ENCODE measurements at places on chromosomes 1 and 21.

DNA sequence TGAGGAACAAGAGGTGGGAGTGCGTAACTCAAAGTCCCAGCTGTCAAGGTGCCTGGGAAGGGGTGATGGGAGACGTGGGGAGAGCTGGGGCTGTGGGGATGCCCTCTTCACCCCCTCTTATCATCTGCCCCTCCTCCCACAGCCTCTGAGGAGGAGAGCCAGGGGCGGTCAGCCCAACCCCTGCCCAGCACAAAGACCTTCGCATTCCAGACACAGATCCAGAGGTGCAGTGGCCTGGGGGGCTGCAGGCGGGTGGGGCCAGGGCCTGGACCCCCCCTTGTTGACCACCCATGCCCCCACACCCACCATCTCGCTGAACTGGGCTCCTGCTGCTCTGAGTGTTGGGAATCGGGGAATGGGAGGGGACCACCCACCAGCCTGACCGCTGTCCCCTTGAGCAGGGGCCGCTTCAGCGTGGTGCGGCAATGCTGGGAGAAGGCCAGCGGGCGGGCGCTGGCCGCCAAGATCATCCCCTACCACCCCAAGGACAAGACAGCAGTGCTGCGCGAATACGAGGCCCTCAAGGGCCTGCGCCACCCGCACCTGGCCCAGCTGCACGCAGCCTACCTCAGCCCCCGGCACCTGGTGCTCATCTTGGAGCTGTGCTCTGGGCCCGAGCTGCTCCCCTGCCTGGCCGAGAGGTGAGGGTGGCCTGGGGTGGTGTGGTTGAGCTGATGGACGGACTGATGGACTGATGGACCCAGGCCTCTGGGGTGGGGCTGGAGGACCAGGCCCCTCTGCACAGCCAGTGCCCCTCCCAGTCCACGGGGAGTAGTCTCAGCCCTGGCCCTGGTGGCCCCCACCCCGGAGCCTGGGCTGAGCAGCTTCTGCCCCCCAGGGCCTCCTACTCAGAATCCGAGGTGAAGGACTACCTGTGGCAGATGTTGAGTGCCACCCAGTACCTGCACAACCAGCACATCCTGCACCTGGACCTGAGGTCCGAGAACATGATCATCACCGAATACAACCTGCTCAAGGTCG lies 29.7 kb downstream of the TRIM11 start:
- no peak for DNase-seq

- no peak for DNase-seq
Observed at GRCh38 chr1:169529068-169529642, 43.4 kb upstream of the SLC19A2 start.

DNA sequence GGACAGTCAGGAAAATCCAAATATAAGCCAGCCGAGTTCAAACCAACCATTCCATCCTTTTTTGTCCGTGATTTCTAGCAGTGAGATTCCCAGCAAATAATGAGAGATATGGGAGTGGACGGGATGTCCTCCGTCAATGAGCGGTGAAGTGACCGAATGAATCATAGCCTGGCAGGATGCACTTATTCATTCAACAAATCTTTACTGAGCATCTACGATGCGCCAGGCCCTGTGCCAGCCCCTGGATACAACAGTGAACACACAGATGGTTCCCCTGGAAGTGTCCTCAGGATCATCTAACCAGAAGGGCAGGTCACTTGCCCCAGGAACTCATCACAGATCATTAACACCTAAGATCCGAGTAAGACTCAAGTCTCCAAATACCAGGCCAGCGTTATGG lies 8.2 kb upstream of the PLEKHA6 start:
- DNase-seq, result no peak

GRCh38 chr1:223312705-223313414 lies 51.1 kb downstream of the SUSD4 start:
- DNase-seq, result no peak

DNA sequence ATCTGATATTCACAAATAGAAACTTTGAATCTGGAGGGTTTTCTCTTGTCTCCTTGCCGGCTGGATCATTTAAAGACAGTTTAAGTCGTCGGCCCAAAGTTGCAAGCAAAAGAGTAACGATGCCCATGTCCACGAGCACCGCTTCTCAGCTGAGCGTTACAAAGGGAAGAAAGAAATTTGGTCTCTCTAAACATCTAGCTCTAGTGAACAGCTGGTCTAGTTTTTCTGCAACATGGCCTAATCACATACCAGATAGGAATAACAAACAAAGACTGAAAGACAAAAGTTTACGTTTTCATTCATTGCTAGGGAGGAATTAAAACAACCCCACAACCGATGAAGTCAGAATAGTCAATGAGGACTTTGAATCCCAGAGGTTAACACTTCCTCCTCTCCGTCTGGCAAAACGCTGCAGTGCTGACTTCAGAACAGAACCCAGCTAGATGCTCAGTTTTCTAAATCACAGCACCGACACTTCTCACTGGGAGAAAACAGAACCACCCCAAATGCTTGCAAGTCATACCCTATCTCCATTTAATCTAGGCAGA lies 69.4 kb downstream of the NTPCR start:
- DNase-seq, result no peak

GRCh38 chr21:39121600-39122355 lies 61.5 kb downstream of the PSMG1 start:
- DNase-seq, result peak; percentile 16

- DNase-seq, result no peak
Observed at GRCh38 chr1:38235705-38236104, 189.1 kb upstream of the POU3F1 start.
